Activated T-cell treated with anti-CD3 and anti-CD28 coated beads, Interleukin-2, amount 50 U/mL, for 72 hours (primary cell): ENCODE measurements at places on chromosomes 3 and 15. TPM values are rescaled to one million over a fixed set of nuclear protein-coding genes. Genes with fewer than 3 reads are reported as not detected.
A peak's percentile ranks its signal among the peaks of the same experiment; 100 is the strongest.

DNA sequence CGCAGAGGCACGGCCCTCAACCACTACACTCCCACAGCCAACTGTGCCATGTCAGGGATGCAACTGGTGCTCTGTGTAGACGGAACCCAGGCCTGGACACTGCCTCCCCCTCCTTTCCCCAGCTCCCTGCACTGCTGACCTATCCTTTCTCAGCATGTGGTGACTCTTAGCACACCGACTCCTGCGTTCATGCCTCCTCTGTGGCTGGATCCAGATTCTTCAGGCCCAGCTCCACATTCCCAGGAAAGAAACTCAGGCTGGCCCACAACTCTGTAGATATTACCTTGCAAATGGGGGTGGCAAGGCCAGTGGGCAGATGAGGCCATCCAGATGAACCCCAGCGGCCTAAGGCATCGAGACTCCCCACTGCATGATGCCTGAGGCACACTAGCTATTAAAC, 272.7 kb downstream of the OCA2 start:
- H3K4me3 ChIP-seq, result no peak overlapping the region
- H3K27ac ChIP-seq, result no peak overlapping the region
- no peak for DNase-seq

- no peak for DNase-seq
- no peak overlapping the region for H3K4me3 ChIP-seq
- no peaks in the 10 kb centered on the region for H3K27me3 ChIP-seq
- H3K4me1 ChIP-seq, result peaks cover 4% of the 10 kb centered on the region
Measured at GRCh38 chr3:172223870-172224269, 184.5 kb downstream of the FNDC3B start.

DNA sequence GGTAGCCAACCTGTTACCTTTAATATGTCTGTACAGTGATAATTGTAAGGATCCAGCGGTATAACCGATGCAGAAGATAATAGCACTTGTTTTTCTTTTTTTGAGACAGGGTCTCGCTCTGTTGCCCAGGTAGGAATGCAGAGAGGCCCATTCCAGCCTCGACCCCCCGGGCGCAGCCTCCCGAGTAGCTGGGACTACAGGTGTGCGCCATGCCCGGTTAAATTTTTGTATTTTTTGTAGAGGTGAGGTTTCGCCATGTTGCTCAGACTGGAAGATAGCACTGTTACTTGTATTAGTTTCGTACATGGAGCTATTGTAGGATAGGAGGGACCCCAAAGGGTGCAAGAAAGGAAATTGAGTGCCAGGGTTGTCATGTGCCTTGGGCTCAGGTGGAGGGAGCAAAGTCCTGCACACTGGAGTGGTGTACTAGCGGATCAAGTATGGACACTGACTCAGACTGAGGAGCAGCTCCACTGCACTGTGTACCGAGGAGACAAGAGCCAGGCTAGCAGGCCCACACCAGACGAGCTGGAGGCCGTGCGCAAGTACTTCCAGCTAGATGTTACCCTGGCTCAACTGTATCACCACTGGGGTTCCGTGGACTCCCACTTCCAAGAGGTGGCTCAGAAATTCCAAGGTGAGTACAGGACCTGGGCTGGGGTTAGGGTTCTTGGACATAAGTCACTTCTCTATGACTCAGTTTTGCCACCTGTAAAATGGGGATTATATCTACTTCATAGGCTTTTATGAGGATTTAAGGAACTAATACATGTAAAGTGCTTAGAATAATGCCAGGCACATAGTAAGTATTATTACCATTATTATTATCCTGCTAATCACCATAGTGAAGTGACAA, 1.0 kb downstream of the OGG1 start:
- H3K27me3 ChIP-seq, result no peaks in the 10 kb centered on the region
- H3K27ac ChIP-seq, result peak overlapping the region; percentile 87
- peak overlapping the region; percentile 88 for H3K4me3 ChIP-seq
- H3K36me3 ChIP-seq, result peaks cover 34% of the 10 kb centered on the region
- H3K4me1 ChIP-seq, result peaks cover 77% of the 10 kb centered on the region

DNA sequence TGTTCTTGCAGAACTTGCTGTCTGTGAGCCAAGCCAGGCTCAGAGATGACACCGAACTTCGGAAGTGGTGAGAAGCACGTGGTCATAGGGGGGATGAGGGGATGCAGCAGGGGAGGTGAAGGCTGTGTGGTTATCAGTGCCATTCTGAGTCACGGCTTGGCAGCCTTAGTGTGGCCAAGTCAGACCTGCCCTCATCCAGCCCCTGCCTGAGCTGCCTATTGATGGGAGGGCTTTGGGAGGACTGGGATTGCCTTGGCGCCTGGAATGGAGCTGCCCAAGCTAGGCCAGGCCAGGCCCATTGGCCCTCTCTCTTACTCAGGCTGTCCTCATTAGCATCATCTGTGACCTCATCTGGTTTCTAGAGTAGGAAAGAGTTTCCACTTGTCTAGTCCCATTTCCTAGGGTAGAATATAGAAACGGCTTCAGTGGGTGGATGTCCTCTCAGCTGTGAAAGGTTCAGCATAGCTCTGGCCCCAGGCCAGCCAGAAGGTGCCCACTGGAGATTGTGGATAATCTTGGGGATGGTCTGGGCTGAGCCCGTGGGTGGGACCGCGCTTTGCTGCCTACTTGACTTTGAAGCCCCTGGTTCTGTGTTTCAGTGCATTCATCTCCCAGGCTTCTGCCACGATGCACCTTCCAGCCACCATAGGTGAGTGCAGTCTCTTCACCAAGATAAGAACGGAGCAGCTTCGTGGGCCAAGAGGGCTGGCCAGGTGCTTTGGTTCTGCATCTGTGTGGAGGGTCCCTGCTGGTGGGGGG, 7.2 kb downstream of the FAH start:
- no peaks in the 10 kb centered on the region for H3K27me3 ChIP-seq
- peaks cover 34% of the 10 kb centered on the region for H3K4me1 ChIP-seq
- H3K36me3 ChIP-seq, result peaks cover 26% of the 10 kb centered on the region
- peak; percentile 7 for DNase-seq

GRCh38 chr15:40010686-40011085, 28.3 kb downstream of the SRP14 start:
- no peaks in the 10 kb centered on the region for H3K4me1 ChIP-seq
- H3K4me3 ChIP-seq, result no peak overlapping the region
- no peaks in the 10 kb centered on the region for H3K27me3 ChIP-seq
- peaks cover 43% of the 10 kb centered on the region for H3K36me3 ChIP-seq

- no peaks in the 10 kb centered on the region for H3K27me3 ChIP-seq
- no peak for DNase-seq
- H3K4me1 ChIP-seq, result no peaks in the 10 kb centered on the region
- H3K36me3 ChIP-seq, result no peaks in the 10 kb centered on the region
Measured at GRCh38 chr3:41794748-41795589, 166.9 kb downstream of the ULK4 start.

DNA sequence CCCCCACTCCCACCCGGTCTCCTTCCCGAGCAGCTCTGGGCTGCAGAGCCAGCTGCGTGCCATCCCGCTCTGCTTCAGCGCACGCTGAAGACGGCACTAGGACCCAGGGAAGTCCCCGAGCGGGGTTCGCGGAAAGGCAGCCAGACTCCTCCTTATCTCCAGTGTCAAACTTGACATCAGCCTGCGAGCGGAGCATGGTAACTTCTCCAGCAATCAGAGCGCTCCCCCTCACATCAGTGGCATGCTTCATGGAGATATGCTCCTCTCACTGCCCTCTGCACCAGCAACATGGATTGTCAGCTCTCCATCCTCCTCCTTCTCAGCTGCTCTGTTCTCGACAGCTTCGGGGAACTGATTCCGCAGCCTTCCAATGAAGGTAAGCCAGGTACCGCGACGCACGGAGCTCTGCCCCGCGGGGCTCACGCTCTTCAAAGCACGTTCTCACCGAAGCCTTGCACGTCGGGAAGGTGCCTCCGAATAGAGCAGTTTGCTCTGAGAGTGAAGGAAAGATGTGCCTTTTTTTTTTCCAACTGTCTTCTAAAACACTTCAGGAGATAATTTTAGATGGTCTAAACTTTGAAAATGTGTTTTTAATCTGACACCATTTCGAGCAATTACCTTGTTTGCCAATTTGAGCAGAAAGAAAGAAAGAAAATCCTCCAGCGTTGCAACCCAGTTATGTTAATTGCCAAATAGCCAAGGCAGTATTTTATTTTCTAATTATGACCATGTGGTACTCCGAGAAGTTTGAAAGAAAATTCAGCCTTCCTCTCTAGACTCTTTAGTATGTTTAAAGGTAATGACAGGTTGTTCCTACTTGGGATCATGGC, at the start of gene EPHA3:
TSS of gene EPHA3 (plus strand) at position 161 of the 830 bp plus-strand sequence. CDS start at position 289, 128 bp downstream.
- H3K4me3 ChIP-seq, result peak within 1 kb of the TSS; percentile 67
- no peaks in the 10 kb centered on the region for H3K36me3 ChIP-seq

The SERPINI2 gene
- not detected for total RNA-seq

The ZNF860 gene
- 0.14 TPM for total RNA-seq

The NLGN1 gene
- not detected for total RNA-seq
